ENCODE measurements at places on chromosomes 12 and 14.

- no peak for DNase-seq
Measured at GRCh38 chr12:87253157-87253556, 776.0 kb downstream of the C12orf50 start.

DNA sequence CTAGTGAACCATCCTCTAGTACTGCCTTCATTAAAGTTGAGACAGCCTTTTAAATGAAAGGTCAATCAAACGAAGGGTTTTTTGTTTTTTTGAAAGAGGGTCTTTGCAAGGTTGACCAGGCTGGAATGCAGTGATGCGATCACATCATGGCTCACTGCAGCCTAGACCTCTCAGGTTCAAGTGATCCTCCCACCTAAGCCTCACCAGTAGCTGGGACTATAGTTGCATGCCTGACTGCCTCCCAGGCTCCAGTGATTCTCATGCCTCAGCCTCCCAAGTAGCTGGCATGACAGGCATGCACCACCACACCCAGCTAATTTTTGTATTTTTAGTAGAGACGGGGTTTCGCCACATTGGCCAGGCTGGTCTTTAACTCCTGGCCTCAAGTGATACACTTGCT lies 114.6 kb upstream of the SINHCAF start:
- DNase-seq = no peak

DNA sequence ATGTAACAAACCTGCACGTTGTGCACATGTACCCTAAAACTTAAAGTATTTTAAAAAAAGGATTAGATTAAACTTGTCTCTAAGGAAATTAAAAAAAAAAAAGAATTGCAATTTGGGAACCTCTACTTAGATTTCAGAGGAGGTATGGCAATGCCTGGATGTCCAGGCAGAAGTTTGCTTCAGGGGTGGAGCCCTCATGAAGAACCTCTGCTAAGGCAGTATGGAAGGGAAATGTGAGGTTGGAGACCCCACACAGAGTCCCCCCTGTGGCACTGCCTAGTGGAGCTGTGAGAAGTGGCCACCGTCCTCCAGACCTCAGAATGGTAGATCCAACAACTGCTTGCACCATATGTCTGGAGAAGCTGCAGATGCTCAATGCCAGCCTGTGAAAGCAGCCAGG lies 279.6 kb upstream of the CCDC196 start:
- no peak for DNase-seq

- no peak for DNase-seq
Measured at GRCh38 chr12:46492471-46493085, 120.0 kb upstream of the SLC38A2 start.

DNA sequence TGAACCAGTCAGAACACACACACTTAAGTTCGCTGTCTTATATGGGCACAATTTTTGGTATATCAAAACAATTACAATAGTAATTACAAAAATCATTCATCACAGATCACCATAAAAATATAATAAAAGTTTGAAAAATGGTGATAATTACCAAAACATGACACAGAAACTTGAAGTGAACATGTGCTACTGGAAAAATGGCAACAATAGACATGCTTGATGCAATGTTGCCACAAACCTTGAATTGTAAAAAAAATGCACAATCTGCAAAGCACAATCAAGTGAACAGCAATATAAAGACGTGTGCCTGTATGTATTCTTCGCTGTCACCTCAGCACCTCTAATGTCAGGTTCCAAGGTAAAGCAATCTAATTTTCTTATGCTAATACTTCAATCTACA lies 117.6 kb downstream of the PRKD1 start:
- no peak for DNase-seq

DNA sequence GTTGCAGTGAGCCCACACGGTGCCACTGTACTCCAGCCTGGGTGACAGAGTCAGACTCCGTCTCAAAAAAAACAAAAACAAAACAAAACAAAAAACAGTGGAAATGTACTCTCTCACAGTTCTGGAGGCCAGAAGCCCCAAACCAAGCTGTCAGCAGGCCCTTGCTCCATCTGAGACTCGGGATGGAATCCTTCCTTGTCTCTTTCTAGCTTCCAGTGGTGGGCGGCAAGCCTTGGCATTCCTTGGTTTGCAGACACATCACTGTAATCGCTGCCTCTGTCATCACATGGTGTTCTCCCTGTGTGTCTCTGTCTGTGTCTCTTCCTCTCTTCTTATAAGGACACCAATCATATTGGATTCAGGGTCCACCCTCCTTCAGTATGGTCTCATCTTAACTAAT lies 6.4 kb downstream of the TNS2 start:
- DNase-seq = no peak

DNA sequence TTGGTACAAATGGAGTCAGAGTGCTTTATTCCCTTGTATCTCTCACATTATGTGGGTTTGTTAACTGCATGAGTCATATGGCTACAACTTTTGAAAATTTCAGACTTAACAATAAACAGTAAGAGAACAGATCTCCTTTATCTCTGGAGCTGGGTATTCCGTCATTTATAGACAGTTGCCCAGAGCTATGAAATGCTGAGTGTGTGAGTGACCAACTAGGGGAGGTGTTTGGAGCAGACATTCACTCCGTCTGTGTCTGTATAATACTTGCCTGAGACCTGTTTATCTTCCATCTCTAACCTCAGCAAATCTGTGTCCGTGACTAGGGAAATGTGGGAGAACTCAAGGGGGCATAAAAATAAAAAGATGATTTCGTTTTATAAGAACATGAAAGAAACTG lies 279.9 kb upstream of the FAR2 start:
- no peak for DNase-seq

DNA sequence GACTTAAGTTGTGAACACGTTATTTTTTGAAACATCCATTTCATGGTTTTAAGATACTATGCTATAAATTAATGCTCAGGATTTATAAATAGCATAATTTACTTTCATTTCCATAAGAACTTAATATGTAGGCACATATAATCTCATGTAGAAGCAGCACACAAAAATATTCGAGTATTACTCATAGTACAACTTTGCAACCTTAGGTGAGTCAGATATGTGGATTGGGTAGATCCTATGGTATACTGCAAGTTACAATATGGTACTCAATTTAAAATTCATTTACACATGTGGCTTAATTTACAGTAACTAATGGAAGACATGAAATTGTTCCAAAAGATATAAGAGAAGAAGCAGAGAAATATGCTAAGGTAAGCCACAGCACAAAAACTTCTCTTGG lies 26.0 kb downstream of the PSMA3 start:
- no peak for DNase-seq

- DNase-seq = no peak
Measured at GRCh38 chr14:100292301-100292775, 13.9 kb downstream of the SLC25A29 start.

GRCh38 chr12:104768033-104768432 lies 190.1 kb downstream of the SLC41A2 start:
- DNase-seq = no peak

DNA sequence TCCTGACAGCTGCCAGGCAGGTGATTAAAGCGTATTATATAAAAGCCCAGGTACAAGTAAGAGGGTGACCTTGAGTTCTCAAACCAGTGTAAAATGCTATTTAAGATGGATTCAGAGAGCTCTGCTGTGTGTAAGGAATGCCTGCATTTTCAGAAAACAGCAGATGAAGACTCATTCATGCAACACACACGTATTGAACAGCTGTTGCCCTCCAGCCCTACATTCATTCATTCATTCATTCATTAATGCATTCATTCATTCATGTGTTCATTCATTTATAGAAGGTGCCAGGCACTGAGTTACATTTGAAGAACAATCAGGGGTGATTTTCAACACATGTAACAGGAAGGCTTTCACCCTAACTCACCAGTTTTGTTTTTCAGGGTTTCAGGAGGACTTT lies 27.4 kb upstream of the ELK3 start:
- DNase-seq = no peak

GRCh38 chr14:101194373-101195308 lies 291.1 kb upstream of the RTL1 start:
- no peak for DNase-seq

DNA sequence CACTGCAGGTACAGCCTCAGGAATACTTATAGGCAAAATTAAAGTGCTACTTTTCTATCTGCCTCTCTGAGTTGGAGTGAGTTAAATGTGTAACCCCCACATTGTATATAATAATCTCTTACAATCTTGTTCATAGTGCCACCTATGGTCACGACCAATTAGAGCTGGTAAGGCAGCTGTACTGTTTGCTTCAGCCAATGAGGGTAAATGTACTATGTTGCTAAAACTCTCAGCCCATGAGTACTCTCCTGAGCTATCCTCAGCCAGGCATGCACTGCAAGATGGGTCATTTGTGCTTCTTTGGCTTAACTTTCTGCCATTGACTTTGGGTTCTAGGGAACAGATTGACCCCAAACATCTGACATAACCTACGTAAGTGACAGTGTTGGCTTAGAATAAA lies 15.0 kb upstream of the MDM2 start:
- DNase-seq = no peak

GRCh38 chr14:105529319-105529568 lies 2.9 kb downstream of the TMEM121 start:
- DNase-seq = no peak

GRCh38 chr12:52043386-52044212 lies 7.6 kb upstream of the NR4A1 start:
- no peak for DNase-seq

GRCh38 chr14:47390831-47391504 lies 284.4 kb downstream of the MDGA2 start:
- DNase-seq = no peak

- no peak for DNase-seq
Measured at GRCh38 chr12:27244689-27245488, 803 bp downstream of the STK38L start.

DNA sequence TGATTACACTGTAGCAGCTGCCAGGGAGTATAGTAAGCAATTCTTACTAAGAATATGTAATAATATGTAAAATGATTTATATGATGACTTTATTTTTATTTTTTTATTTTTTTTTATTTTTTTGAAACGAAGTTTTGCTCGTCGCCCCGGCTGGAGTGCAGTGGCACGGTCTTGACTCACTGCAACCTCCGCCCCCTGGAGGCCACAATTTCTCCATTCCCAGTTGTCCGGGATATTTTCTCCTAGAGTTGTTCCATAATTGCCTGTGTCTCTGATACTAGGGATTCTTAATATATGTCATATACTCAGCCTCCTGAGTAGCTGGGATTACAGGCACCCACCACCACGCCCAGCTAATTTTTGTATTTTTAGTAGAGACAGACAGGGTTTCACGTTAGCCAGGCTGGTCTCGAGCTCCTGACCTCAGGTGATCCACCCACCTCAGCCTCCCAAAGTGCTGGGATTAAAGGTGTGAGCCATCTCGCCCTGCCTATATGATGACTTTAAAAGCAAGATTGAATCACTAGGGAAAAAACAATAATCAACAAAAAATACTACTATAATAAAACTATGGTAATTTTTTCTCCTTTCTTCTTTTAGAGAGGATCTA lies 12.2 kb upstream of the ITPR2 start:
- DNase-seq = no peak

- DNase-seq = no peak
Measured at GRCh38 chr12:75955251-75955650, 76.3 kb downstream of the PHLDA1 start.

GRCh38 chr14:76720382-76720813 lies 40.9 kb upstream of the VASH1 start:
- DNase-seq = no peak

DNA sequence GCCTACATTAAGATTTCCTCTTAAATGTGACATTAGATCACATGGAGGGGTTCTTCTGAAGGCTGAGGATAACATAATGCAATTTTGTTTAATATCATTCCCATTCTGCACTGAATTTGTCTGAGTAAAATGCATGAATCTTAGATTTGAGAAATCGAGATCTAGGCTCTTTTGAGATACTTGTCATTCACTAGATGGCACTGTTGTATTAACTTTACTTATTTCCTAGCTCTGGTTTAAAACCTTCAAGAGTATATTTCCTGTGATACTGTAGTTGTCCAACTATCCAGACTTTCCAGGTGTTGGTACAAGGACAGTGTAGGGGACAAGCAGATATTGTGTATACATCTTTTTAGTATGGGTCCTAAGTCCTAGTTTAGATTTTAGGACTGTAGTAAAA lies 91.7 kb upstream of the SEL1L start:
- peak; percentile 27 for DNase-seq

GRCh38 chr14:96204151-96205058 lies at the start of gene BDKRB2:
BDKRB2 (plus strand) TSS chr14:96204839; CDS start chr14:96237108, 32,269 bp downstream.
- no peak for DNase-seq

- no peak for DNase-seq
Measured at GRCh38 chr12:31323391-31324115, 2.4 kb downstream of the SINHCAF start.

DNA sequence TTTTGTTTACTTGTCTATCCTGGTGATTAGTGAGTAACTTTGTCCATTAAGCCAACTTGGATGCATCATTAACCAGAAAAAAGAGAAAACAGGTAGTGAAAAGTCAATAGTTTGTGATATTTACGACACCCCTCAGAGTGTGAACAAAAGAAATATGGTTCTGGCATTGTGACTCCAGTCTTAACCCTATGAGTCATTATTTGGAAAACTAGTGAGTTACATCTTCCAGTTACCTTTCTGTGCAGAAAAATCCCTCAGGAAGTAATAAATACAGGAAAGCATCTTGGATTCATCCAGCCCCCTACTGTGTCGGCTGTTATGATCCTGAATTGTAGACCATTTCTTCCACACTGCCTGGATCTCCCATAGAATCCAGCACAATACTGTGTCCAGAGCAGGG lies 379.1 kb downstream of the GALC start:
- DNase-seq = no peak

DNA sequence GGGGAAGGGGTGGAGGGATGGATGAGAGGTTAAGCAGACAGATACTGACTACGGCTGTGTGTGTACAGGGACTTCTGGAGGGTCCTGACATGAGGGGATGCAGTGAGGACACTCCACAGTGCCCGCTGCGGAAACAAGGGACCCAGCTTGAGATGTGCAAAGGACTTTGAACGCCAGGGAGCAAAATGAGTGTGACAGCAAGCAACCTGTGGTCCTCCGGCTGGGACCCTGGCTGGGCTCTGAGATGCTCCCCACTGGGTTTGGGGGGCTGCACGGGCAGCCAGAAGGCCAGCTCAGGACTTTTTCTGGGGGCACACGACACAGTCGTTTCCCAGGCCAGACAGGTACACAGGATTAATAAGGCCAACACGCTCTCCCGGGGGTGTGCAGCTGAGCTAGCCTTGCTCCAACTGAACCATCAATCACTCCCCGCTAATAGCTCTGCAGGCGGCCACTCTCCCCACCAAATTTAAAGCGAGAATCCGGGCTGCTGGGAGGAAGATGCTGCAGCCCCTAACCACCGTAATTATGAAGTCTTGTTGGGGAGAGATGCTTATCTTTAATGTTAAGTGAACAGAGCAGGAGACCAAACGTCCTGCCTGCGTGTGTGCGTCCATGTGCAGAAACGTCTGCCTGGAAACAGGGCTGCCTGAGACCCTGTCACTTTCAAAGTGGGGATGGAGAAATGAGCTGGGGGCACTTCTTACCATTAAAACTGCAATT lies 51.6 kb upstream of the DLK1 start:
- DNase-seq = no peak

DNA sequence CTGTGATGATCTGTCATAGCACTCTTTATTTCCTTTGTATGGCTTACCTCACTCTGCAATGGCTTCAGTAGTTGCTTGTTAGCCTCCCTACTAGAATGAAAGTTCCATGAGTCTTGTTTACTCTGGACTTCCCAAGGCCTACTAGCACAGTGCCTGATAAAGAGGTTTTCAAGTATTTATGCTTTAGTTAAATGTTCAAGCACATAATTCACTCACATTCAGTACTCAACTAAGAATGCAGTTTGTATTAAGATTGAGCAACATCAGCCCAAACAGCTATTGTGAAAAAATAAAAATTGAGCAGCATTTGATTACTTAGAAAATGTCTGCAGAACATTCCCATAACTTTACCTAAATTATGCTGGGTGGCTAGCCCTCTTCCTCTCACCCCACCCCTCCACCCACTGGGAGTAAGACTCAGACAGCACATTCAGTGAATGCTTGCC lies 158.9 kb upstream of the AMIGO2 start:
- DNase-seq = no peak
